ENCODE measurements at places on chromosomes 1 and 21.

DNA sequence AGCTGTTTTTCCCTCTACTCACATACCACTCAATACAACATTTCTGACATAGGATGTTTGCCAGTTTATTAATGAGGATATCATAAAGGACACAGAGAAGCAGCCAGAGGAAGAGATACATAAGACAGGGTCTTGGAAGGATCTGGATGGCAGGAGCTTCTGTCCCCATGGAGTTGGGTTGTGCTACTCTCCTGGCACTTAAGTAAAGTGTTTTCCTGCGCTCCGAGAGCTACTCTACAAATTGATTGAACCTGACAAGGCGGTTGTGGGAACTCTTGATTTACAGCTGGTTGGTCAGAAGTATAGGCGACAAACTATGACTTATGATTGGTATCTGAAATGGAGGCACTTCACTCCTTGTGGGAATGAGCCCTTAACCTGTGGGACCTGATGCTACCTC lies 208.8 kb downstream of the HMCN1 start:
- no peak for DNase-seq

DNA sequence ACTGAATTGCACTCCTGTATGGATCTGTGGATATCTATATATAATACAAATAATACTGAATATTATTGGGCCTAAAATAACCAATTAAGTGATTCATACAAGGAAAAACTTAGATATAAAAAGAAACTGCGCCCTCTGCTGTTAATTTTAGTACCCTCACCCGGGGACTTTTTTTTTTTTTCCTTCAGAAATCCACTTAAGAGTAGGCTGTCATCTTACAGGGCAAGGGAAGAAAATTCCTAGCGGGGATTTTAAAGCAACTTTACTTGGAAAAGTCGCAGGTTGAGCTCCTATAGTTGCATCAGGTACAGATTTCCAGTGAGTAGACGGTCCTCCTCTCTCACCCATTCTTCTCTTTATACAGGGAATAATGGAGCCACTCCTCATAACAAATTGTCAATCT lies 1.3 kb downstream of the NTNG1 start:
- no peak for DNase-seq

DNA sequence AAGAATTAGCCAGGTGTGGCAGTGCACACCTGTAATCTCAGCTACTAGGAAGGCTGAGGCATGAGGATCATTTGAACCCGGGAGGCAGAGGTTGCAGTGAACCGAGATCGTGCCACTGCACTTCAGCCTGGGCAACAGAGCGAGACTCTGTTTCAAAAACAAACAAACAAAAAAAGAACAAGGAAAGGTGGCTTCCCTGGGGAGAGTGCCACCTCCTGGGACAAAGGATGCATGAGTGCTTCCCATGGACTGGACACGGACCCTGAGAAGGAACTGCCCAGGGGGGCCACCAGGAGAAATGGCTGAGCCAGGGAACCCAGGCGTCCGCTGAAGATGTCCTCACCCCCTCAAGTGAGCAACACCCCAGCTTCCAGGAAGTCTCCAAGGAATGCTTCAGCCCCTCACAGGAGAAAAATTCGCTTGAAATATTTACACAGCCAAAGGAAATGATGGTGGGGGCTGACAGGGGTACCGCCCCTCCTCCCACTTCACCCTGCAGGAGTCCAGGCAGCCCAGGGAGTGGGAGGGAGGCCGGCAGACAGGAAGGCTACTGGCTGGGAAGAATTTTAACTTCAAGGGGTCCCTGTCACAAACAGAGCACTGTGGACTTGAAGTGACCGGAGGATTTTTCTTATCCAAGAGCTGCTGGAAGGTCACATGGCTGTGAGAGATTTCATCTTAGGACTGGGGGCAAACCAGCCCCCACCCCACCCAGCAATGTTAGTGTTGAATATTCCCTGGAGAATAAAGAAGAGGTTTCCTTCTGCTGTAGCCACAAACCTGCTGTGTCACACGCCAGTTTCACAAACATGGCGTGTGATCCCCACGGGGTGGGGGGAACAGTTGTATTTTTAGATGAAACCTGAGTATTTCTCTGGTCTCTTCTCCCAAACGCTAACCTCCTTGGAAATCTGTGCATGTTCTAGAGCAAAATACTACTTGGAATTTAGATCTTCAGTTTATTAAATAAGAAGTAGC lies 90.8 kb upstream of the SLC25A33 start:
- no peak for DNase-seq

GRCh38 chr1:66696771-66697170 lies 55.5 kb upstream of the DYNLT5 start:
- DNase-seq: no peak

DNA sequence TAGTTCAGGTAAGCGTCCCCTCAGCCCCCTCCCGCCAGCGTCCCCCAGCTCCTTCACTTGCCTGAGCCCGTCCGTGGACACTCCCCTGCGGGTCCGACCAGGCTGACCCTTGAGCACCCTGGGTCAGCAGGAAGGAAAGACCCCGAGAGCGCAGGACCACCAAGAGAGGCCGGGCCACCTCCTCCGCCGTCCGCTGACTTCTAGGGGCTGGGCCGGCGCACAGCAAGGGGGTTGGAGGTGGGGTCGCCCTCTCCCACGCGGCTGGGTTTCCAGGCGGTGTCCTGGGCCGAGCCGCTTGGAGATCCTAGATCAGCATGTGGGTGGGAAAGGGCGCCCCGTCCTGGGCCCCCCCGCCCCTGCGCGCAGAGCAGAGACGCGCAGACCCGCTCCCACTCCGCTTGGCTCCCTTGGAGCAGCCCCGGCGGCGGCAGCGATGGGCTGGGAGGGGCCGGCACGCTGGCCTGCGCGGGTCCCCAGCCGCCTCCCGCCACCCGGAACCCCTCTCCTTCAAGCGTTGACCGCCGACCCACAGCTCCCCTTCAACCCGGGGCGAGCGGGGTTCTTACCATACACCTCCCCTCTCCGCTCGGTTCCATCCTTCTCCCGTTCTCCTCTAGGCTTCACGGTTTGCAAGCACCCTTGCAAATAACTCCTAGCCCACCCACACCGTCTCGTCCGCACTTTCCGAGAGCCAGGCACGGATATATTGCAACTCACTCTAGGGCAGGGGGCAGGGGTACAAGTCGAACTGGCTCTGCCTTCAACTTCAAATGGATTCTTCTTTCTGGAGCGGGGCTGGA lies 7.5 kb downstream of the KNCN start:
- DNase-seq: no peak

- no peak for DNase-seq
These were observed 1.7 kb downstream of the S100B start for GRCh38 chr21:46603228-46603627.

- DNase-seq: no peak
These were observed 8.9 kb upstream of the RNF187 start for GRCh38 chr1:228478326-228478725.

GRCh38 chr1:87147851-87148250 lies 180.8 kb upstream of the LMO4 start:
- no peak for DNase-seq

- no peak for DNase-seq
These were observed 145.3 kb downstream of the SEC16B start for GRCh38 chr1:177824508-177824982.

GRCh38 chr1:7856345-7856744 lies 3.5 kb upstream of the UTS2 start:
- no peak for DNase-seq

GRCh38 chr1:108850929-108851328 lies 6.0 kb downstream of the AKNAD1 start:
- DNase-seq: no peak

GRCh38 chr1:26750428-26750827 lies 37.3 kb upstream of the PIGV start:
- DNase-seq: no peak

DNA sequence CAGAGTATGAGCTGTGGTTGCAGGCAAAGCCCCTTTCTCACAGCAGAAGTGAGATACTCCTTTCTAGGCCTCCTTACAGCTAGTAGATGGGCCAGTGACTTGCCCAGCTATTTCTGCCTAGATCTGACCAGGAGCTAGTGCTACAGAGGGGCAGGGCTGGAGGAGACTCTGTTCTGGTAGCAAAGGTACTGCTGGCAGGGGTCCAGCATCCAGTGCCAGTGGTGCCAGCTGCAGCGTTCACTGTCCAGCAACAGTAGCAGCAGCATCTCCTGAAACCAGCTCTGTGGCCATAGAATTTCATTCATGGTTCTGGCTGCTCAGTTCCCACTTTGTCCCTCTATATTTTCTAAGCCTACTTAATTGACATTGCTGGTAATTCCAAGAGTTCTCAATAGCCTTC lies 62.5 kb upstream of the CNN3 start:
- no peak for DNase-seq

DNA sequence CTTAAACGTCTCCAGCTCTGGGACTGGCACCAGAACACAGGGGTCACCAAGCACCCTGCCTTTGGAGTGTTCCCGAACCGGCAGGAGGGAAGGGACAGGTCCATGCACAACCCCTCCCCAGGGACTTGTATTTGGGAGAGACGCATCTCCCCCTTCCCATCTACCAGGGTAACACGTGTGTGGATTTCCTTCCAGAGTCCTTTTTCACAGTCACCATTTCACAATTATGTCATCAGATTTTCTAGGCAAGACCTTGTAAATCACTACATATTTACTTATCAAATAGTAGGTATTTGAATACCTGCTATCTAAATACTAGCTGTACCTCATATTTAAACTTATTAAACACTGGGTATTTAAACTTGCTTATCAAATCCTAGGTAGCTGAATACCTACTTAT lies 57.4 kb upstream of the AJAP1 start:
- no peak for DNase-seq

DNA sequence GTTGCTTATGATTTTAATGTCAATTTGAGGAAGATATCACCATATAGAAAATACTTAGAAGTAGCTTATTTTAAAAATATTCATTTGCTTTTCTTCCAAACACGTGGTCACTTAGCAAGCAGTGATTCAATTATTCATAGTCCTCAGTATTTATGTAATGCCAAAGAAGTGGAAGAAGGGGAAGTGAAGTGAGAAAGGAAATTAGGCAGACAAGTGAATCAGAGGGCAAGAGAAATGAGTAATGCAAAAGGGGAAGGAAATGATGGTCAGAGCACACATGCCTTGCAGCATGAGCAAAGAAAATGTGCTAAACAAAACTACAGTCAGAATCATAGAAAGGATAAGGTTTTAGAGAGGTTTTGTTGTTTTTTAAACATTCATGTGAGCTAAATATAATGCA lies 31.8 kb downstream of the SDCCAG8 start:
- DNase-seq: no peak

- no peak for DNase-seq
These were observed 30.3 kb downstream of the SELL start for GRCh38 chr1:169681140-169681539.
